Right atrium auricular region (tissue), 2 donors: ENCODE measurements at places on chromosomes 6 and 20. TPM values are rescaled to one million over a fixed set of nuclear protein-coding genes. Genes with fewer than 3 reads are reported as not detected.

DNA sequence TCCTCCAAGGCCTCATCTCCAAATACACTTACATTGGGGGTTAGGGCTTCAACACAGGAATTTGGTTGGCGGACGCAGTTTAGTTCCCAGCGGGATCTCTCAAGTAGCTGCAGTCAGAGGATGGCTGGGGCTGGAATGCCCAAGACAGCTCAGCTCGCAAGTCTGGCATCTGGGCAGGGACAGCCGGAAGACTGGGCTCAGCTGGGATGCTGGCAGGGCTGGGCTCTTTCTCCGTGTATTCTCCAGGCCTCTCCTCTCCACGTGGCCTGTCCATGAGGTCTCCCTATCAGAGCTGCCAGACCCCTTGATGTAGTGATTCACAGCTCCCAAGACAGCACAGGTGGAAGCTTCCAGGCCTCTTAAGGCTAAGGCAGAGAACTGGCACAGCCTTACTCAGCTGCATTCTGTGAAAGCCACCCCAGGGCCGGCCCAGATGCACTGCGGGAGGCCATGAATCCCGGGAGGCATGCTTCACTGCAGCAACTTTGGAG, 5.0 kb downstream of the FGD2 start:
- no peaks in the 10 kb centered on the region for H3K4me1 ChIP-seq
- no peaks in the 10 kb centered on the region for H3K27me3 ChIP-seq
- no peak for DNase-seq
- no peak overlapping the region for H3K27ac ChIP-seq
- H3K4me3 ChIP-seq, result no peak overlapping the region

GRCh38 chr6:46103441-46104115, 26.2 kb upstream of the ENPP4 start:
- no peaks in the 10 kb centered on the region for H3K36me3 ChIP-seq
- no peaks in the 10 kb centered on the region for H3K27me3 ChIP-seq
- no peak overlapping the region for H3K4me3 ChIP-seq
- no peaks in the 10 kb centered on the region for H3K4me1 ChIP-seq
- no peak for DNase-seq

The TP53TG5 gene
- not detected for total RNA-seq

GRCh38 chr6:156161471-156161870, 615.7 kb upstream of the ARID1B start:
- H3K36me3 ChIP-seq, result no peaks in the 10 kb centered on the region
- H3K27me3 ChIP-seq, result no peaks in the 10 kb centered on the region
- no peak for DNase-seq
- no peak overlapping the region for H3K4me3 ChIP-seq
- no peaks in the 10 kb centered on the region for H3K4me1 ChIP-seq

DNA sequence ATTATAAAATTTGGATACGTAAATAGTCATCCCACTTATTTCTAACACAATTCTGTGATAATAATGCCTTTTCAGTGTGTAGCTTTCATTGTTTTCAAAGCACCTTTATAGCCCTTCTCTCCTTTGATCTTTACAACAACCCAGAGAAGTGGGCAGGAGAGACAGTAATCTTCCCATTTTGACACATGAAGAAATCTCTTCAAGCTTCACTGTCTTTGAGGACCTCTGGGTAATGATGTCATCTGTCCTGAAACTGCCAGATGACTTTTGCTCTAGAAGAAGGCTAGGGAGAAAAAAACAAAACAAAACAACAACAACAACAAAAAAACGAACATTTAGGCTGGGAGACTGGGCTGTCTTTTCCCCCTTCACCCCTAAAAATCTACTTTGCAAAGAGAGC, 203.0 kb downstream of the KCNQ5 start:
- H3K27ac ChIP-seq, result no peak overlapping the region
- no peaks in the 10 kb centered on the region for H3K36me3 ChIP-seq
- H3K4me1 ChIP-seq, result no peaks in the 10 kb centered on the region
- no peak overlapping the region for H3K4me3 ChIP-seq
- H3K27me3 ChIP-seq, result no peaks in the 10 kb centered on the region

The MDFI gene
- total RNA-seq, result 12.3 TPM

DNA sequence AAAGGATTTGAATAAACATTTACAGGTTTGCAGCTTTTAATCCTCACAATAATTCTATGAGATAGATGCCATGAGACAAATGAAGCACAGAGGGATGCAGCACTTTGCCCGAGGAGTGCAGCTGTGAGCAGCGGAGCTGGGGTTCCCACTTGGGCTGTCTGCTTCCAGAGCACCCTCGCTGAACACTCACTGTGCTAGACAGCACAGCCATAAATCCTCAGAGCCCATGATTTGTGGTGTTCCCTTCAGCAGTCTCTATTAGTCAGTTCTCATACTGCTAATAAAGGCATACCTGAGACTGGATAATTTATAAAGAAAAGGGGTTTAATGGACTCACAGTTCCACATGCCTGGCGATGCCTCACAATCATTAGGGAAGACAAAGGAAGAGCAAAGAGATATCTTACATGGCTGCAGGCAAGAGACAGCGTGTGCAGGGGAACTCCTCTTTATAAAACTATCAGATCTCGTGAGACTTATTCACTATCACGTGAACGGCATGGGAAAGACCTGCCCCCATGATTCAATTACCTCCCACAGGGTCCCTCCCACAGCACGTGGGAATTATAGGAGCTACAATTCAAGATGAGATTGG, 25.3 kb upstream of the CTAGE9 start:
- H3K27ac ChIP-seq, result no peak overlapping the region
- no peaks in the 10 kb centered on the region for H3K27me3 ChIP-seq
- DNase-seq, result no peak
- no peaks in the 10 kb centered on the region for H3K4me1 ChIP-seq
- H3K4me3 ChIP-seq, result no peak overlapping the region

The SIGLEC1 gene
- 3.9 TPM for total RNA-seq
